ENCODE measurements at places on chromosomes 16 and 17.

DNA sequence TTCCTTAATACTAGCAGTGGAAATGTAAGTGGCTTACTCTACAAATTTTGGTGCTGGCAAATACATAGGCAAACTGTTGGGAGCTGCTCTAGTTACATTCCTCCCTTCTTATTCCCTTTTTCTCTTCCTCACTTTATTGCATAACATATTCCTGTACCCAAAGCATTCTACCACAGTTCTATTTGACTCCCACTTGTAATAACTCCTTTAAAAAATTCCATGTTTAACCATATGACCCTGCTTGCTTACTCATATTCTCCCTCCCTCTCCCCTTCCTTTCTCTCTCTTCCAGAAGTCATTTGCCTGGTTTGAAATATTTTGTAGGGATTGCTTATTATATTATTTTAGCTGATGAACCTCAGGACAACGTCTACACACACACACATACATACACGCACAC lies 22.7 kb downstream of the NQO1 start:
- DNase-seq, result no peak

- DNase-seq, result no peak
These were observed 9.5 kb upstream of the RHBDL3 start for GRCh38 chr17:32256012-32256700.

DNA sequence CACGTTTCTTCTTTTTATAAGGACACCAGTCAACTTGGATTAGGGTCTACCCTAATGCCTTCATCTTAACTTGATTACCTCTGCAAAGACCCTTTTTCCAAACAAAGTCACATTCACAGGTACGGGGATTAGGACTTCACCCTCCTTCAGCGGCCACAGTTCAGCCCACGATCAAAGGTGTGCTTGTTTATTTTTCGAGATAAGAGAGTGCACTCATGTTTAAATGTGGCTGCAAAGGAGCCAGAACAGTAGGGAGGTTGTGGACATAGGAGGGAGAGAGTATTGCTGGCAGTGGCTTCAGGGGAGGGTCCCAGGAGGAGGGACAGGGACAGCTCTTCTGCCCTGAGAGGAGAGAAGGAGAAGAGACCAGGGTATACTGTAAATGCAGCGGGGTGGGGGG lies 46.7 kb downstream of the MGAT5B start:
- DNase-seq, result no peak

DNA sequence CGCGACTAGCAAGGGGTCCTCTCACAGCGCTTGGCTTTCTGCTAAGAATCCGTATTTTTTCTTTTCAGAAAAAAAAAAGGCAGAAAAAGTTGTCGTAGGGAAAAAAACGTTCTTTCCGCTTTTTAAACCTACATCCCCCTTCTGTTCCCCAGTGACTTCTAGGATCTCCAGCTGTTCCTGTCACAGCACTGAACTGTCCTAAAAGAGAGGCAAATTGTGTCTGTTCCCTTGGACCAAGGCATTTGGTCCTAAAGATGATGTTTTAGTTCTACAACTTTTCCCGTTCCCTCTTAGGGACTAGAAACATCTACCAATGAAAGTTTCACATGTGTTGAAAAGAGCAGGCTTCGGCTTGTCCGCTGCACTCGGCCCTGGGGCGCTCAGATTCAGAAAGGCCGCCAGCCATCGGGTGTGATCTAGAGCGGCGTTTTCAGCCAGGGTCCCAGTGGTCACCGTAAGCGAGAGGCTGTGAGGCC lies 100.7 kb upstream of the CHMP6 start:
- no peak for DNase-seq

DNA sequence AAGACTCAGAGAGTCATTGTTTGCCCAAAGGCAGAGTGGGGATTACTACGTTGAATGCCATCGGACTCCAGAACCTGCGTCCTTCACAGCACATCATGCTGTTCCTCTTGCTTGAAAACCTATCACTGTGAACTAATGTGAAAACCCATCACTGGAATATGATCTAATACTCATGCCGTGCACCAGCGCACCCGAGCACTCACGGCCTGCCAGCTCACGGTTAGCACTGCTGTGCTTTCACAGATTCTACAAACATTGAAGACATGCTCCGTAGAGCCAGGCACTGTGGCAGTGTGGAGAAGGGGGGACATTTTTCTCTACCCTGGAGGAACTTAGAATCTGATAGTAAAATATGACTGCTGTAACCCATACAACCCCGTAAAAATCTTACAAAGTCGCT lies 350.4 kb downstream of the C16orf95 start:
- no peak for DNase-seq

- no peak for DNase-seq
These were observed 54.6 kb downstream of the USP10 start for GRCh38 chr16:84754353-84754856.

GRCh38 chr17:44351464-44351863 lies 6.4 kb downstream of the GRN start:
- DNase-seq, result no peak

DNA sequence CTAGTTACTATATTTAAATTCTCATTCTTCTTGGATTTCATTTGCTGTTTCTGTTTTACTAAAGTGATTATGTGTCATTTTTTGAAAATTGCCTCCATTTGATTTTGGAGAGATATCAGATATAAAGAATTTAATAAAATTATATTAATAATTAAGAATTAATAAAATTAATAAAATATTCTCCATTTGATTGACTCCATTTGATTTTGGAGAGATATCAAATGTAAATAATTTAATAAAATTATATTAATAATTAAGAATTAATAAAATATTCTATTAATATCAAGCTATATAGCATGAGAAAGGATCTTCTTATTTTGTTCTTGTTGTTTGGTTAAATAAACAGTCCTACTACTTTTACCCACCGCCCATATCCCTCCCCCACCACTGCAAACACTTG lies 23.0 kb downstream of the STXBP4 start:
- no peak for DNase-seq

DNA sequence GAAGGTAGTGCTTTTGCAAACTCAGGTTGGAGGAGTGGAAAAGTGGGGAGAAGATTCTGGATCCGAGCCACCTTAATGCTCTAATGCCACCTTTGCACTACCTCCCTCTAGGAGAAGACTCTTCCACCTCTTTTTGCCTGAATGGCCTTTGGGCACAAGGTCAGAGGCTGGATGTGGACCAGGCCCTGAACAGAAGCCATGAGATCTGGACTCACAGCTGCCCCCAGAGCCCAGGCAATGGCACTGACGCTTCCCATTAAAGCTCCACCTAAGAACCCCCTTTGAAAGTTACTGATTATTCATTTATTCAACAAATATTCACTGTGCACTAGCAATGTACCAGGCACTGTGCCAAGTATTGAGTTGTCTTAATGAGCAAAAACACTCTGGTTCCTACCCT lies 3.2 kb downstream of the SHBG start:
- DNase-seq, result no peak

DNA sequence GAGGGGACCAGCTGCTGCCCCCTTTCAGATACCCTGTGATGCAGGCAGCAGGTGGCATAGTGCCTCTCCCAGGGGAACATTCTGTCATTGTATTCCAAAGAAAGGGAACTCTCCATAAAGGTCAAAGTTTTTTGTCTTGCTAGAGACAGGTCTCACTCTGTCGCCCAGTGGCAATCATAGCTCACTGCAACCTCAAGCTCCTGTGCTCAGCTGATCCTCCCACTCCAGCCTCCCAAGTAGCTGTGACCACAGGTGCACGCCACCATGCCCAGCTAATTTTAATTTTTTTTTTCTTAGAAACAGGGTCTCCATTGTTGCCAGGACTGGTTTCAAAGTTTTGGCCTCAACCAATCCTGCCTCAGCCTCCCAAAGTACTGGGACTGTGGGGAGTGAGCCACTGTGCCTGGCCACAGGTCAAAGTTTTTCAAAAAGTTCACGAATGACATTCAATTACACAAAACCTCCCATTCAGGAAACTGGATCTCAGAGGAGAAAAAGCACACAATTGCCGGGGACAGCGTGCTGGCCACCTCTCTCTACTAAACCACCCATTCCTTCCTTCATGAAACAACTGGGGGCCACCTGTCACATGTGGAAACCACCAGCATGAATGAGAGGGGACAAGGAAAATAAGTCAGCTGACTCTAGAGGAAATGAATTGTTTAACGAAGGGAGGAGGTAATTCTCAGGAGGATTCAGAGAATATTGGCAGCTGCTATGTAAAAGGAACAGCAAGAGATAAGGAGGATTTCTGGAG lies 80.0 kb downstream of the MARCHF10 start:
- DNase-seq, result no peak
